ENCODE measurements at places on chromosomes 1 and 21.

DNA sequence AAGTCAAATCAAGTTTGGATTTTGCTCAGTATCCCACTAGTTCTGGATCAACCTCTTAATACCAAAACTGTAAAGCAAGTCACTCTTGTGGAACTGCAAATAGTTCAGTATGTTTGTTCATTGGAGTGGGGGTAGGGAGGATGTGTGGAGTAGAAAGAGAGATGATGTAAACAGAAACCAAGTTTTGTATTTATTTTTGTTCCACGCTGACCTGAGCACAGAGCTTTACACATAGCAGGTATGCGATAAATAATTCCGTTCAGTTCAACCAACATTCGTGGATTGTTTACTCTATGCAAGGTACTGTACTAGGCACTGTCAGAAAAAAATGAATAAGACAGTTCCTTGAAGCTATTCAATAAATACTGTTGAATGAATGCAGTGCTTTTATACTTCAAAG is 4.5 kb upstream of the ZNF644 start:
- no peak for DNase-seq

DNA sequence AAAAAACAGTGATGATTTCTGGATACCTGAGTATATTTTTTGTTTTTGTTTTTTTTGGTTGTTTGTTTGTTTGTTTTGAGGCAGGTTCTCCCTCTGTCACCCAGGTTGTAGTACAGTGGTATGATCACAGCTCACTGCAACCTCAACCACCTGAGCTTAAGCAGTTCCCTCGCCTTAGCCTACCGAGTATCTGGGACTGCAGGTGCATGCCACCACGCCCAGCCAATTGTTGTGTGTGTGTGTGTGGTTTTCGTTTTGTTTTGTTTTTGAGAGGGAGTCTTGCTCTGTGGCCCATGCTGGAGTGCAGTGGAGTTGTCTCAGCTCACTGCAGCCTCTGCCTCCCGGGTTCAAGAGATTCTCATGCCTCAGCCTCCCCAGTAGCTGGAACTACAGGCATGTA is 55.3 kb upstream of the RCC1 start:
- no peak for DNase-seq

GRCh38 chr1:183778568-183779433 is 26.1 kb upstream of the RGL1 start:
- DNase-seq = no peak

- DNase-seq = no peak
Measured at GRCh38 chr1:52059888-52060287, 3.8 kb downstream of the BTF3L4 start.

GRCh38 chr1:113041569-113042284 is 31.3 kb upstream of the LRIG2 start:
- no peak for DNase-seq

- no peak for DNase-seq
Measured at GRCh38 chr1:194830387-194830786, 1644.0 kb upstream of the B3GALT2 start.

All from NCI-H1436 treated with DMSO at 0.1 percent for 48 hours (cell line).